ENCODE measurements at places on chromosomes 2 and 18.

DNA sequence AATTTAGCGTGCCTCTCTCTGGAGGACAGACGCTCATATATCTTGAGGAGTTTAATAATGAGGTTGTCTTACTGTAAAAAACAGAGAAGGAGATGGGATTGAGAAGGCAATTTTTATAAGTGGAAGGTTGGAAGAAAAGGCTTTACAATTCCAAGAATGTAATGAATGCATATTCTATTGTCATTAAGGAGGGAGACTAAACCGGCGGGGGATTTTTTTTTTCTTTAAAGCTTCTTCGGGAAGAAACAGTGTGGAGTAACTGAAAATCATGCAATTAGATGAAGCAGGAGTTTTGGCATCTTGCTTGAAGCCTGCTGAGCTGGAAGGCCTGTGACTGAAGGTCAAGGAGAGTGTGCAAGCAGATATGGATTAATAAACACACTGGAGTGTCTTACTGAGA is 124.4 kb downstream of the HRH4 start:
- no peak for DNase-seq

- no peak for DNase-seq
Observed at GRCh38 chr2:202042444-202042843, 8.8 kb downstream of the FZD7 start.

- DNase-seq = no peak
Observed at GRCh38 chr18:37661478-37661877, 95.9 kb upstream of the CELF4 start.

- no peak for DNase-seq
Observed at GRCh38 chr2:128332091-128332634, 13.5 kb upstream of the HS6ST1 start.

DNA sequence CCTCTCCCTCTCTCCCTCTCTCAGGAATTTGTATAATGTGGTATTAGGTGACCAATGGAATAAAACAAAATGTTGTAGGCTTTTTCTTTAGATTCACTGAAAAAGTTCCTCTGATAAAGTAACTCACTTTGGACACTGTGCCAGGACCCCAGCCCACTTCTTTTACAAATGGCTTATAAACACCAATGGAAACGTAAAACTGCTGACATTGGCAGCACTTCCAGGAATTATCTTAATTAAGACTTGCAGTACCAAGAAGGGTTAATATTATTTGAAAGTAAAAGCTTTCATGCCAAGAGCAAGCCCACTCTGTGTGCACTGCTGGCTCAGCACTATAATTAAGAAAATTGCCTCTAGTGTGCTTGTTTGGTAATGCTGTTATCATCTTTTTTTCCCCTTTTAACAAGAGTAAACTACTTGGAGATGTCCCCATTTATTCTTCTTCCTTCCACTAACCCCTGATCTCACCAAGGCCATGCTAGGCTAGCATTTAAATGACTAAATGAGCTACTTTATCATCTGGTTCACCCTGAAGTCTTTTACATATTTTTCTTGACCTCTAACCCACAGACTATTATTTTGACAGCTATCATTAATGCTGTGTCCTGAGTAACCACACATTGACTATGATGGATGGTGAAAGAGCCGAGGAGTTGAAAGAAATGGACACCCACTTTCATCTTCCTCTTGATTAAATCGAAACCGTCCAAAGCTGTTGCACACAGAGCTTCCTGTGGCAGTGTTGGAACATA is 232.2 kb upstream of the ETAA1 start:
- DNase-seq = no peak

GRCh38 chr2:100188326-100188725 is 45.9 kb upstream of the AFF3 start:
- no peak for DNase-seq

- DNase-seq = no peak
Observed at GRCh38 chr2:69382547-69382946, 4.5 kb downstream of the GFPT1 start.

- DNase-seq = no peak
Observed at GRCh38 chr18:56517196-56517595, 121.2 kb downstream of the TXNL1 start.

- no peak for DNase-seq
Observed at GRCh38 chr18:48955830-48956261, 5.1 kb upstream of the SMAD7 start.

DNA sequence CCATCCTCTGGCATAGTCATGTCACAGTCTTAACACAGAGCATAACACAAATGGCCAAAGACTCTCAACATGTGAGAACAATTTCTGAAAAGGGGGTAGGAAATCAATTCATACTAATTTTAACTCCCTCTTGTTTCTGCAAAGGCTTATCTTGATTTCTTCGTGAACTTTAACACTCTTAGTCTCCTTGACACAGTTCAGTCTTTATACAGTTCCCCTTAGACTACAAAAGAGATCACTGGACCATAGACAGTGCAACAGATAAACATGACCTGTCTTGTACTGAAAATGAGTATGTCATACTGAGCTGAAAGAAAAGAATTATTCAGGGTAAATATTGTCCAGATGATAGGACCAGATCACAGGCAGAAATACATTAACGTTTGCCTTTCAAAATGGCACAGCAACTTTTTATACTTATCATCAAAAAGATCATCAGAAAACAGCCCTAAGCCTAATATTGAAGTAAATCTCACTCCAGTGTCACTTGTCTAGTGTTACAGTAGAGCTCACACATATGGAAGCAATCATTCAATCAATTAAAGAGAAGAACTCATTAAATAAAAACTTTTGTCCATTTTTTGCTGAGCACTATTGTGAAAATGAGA is 56.4 kb upstream of the VRK2 start:
- DNase-seq = no peak

DNA sequence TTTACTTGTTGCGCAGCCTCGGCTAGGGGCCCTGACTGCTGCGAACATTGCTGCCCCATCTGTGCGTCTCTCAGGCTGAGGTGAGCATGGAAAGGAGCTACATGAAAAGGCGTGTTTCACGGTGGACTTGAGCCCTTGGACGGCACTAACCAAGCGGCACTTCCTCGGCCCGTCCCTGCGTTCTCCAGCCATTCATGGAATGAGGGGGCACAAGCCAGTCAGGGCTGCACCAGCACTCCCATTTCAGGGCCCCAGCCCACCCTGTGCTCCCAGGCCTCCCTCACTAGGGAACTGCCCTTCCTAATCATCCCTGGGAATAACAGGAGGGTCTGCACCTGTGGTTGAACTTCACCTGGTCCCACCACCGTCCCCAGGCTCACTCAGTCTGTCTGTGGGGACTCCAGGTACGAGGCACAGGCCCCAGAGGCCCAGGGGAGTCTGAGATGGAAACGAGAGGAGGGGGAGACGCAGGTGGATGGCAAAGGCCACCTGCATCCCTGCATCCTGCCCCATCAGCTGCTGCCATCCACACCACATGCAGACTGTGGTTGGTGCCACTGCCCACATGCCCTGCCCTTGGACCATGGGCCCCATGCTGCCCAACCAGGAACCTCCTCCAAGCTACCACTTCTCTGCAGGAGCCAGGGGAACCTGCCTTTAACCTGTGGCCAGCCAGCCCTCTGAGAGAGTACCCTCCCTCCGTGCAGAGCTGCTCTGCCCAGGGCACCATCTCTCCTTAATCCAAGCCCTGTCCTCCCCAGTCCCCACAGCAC is 99.7 kb downstream of the EIPR1 start:
- no peak for DNase-seq

- DNase-seq = peak; percentile 7
Observed at GRCh38 chr2:98134172-98135005, 47.4 kb downstream of the VWA3B start.
